Activated naive CD4-positive, alpha-beta T cell (primary cell): ENCODE measurements at places on chromosomes 3 and 15.

- DNase-seq = no peak
Observed at GRCh38 chr3:125072749-125073389, 17.1 kb upstream of the HEG1 start.

DNA sequence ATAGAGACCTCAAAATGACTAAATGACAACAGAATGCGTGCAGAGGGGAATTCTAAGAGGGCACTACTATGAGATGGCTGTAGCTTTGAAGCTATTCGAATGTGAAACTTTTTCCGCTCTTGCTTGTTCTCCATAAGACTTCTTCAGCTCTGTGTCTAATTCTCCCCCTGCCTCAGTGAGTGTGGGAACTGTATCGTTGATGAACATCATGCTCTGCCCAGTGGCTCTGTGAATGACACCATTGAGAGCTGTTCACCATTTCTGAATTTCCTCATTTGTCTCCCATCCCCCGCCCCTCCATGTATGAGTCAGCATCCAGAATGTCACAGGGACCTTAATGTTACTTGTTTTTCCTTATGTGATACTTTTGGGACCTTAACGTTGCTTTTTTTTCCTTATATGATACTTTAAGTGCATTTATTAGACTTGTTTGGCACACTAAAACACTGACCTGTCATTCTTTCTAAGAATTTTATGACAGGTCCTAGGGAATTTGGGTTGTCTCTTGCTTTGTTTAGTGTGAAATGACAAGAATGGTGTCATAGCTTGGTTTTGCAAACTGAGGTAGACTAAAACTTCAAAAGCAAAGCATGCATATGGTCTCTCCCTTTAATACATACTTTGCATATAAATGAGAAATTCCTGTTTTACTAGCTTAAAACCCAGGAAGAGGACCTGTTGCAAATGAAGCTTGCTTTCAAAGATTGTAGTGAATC, 99.6 kb downstream of the FNDC3B start:
- DNase-seq = no peak

DNA sequence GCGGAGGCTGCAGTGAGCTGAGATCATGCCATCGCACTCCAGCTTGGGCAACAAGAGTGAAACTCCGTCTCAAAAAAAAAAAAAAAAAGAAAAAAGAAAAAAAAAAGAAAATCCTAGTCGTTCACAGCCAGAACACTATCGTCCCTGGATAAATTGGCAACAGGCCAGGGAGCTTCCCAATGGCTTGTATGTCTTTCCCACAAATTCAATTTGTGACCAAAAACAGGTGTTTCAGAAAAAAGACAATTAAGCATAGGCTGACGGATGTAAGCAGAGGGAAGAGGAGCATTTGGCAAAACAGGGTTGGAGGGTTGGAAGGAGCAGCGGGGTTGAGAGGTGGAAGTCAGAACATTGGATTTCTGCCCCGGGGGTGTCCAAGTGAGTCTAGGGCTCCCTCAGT, 8.5 kb downstream of the EPB42 start:
- no peak for DNase-seq

DNA sequence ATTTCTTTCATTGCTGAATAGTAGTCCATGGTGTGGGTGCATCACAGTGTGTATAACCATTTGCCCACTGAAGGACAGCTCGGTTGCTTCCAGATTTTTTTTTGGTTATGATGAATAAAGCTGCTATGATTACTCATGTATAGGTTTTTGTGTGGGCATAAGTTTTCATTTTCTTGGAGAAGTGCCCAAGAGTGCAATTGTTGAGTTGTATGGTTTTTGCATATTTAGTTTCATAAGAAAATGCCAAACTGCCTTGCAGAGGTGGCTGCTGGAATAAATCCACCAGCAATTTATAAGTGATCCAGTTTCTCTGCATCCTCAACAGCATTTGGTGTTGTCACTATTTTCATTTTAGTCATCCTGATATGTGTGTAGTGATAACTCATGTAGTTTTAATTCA, 8.4 kb upstream of the SPESP1 start:
- DNase-seq = no peak

DNA sequence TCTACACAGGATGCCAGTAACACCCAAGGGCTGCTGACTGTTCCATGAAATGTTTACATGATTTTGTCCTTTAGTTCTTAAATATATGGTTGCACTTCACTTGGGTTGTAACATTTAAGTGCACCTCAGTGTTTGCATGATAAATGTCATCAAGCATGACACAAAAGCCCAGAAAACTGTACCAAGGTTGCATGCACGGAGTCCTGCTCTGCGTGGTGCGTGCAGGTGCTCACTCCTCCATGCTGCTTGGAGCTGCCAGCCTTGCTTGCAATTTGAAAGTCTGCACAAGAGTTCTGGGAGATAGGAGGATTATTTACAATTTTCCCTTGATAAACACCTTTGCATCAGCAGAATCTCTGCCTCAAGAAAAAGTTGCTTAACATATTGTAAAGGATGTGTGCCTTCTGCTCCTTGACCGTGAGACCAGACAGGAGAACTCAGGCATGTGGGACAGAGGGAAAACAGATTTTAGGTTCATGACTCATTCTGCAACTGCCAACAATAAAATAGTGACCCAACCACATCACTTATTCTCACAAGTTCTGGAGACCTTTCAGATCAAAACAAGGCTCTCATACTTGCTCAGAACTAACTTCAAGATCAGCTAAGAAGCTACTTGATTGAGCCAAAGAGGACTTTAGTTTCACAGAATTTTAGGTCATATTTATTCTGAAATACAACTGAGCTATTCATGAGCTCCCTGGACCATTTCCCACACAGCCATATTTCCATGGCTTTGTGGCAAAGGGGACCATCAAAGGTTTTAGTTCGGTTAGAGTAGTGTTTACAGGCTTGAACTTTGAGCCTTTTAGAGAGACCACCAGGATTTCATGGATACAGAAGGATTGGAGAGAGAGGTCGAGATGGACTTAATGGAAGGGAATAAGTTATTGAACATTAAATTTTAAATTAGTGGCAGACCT, 128.4 kb upstream of the ZBED2 start:
- no peak for DNase-seq

DNA sequence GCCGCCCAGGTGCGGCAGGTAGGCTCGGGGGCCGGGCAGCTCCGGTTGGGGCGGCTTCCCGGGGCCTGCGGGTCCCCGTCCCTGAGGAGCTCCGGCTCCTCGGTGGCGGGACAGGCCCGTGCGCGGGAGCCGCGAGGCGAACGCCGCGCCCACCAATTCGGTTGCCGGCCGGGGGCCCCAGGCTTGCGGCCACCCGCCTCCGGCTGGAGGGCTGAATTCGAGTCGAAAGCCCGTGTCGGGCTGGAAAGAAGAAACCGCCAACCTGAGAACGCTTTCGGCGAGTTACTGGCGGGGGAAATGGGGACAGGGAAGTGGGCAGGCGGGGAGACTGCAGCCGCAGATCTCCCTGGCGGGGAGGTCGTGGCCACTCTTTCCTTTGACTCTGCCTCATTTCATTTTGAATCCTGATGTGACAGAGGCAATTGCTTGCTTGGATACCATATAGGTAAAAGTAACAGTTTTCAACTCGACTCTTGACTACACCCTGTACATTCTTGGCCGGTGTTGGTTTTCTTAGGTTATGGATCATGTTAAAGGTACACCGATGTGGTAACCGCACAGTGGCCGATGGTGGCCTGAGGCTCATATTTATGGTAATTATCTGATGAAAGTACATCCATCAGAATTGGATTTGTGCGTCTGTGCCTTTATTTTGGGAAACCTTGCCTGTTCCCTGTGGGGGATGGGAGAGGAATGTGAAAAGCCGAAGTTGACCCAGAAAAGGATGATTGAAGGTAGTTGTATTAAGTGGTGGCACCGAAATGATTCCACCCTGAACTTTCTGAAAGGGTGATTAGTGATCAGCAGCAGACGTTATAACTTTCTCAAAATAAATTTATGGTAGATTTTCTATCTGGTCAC, 1.7 kb downstream of the B3GNT5 start:
- DNase-seq = no peak

- no peak for DNase-seq
Observed at GRCh38 chr15:88571852-88572259, 25.4 kb upstream of the DET1 start.

GRCh38 chr3:152710549-152710948, 124.4 kb upstream of the P2RY1 start:
- DNase-seq = no peak

GRCh38 chr3:59251869-59252268, 202.0 kb upstream of the CFAP20DC start:
- no peak for DNase-seq

- DNase-seq = no peak
Observed at GRCh38 chr15:100723315-100723801, 121.0 kb downstream of the ASB7 start.

GRCh38 chr15:94587113-94587512, 355.8 kb downstream of the MCTP2 start:
- no peak for DNase-seq

GRCh38 chr3:137282871-137283270, 325.1 kb downstream of the IL20RB start:
- no peak for DNase-seq

GRCh38 chr15:91049378-91050127, 27.2 kb upstream of the VPS33B start:
- DNase-seq = peak; percentile 19

- DNase-seq = no peak
Observed at GRCh38 chr3:188157971-188158370, 4.0 kb downstream of the LPP start.

DNA sequence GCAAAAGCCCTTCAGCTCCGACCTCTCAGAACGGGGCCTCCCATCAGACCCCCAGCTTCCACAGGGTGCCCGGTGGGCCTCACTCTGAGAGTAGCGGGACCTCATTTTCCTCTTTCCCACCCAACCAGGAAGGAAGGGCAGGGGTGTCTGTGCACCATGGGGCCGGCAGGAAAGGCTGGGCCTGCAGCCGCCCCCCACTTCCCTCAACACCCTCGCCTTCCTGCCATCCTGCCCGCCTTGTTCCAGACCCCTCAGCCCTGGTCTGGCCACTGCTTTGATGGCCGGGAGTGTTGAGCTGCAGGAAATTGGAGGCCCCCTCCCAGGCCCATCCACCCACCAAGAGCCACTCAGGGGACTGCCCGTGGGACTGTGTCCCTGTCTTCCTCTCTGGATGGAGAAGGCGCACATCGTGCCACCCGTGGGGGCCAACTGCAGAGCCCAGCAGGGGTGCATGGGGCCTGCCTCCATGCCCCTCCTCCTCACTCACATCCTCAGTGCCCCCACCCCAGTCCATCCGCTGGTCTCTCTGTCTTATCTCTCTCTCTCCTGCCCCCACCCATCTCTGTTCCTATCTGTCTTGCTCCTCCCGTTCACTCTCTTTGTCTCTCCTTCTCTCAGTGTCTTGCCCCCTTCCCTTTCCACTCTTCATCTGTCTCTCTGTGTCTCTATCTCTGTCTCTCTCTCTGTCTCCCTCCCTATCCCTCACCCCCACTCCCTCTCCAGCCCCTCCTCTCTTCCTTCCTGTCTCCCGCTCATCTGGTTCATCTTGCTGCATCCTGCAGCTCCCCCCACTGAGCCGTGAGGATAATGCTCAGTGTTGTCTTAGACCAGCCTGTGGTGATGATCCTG, 1.8 kb upstream of the PLXND1 start:
- DNase-seq = no peak

- no peak for DNase-seq
Observed at GRCh38 chr15:94387849-94388441, 156.6 kb downstream of the MCTP2 start.

GRCh38 chr3:27031476-27031875, 337.7 kb downstream of the NEK10 start:
- DNase-seq = no peak

GRCh38 chr3:115758076-115758763, 134.9 kb downstream of the GAP43 start:
- no peak for DNase-seq

GRCh38 chr3:157610876-157611535, 107.8 kb upstream of the VEPH1 start:
- DNase-seq = no peak

DNA sequence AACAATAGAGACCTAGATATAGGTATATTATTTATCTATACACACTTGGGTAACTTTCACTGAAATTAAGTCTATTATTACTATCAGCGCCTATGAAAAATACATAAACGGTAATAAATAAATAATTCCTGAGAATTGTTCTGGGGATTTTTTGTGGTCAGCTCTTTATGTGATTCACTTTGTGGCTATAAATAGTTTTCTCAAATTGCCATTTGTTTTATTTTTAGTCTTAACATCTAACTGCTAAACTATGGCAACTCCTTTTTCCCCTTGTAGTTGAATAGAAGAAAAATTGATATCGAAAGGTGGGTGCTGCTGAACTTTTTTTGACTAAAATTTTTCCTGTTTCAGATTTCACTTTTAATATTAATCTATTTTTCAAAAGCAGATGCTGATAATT, 189.0 kb downstream of the VGLL3 start:
- no peak for DNase-seq

GRCh38 chr15:63374686-63375520, 6.7 kb downstream of the CA12 start:
- no peak for DNase-seq

DNA sequence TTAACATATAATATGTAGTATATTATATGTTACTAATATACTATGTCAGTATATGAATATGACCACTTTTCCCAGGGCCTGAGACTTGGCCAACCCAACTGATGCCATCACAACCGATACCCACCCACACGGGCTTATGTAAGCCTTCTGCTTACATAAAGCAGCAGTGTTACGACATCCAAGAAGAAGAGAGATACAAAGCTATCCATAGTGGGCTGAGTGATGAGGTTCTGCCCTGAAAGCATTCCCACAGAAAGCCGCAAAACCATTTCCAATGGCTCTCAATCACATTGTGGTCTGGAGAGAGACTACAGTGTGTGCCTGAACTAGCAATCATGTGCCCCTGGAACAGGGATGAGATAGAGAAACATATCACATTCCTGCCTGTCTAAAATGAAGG, 177.9 kb downstream of the PLOD2 start:
- DNase-seq = no peak

DNA sequence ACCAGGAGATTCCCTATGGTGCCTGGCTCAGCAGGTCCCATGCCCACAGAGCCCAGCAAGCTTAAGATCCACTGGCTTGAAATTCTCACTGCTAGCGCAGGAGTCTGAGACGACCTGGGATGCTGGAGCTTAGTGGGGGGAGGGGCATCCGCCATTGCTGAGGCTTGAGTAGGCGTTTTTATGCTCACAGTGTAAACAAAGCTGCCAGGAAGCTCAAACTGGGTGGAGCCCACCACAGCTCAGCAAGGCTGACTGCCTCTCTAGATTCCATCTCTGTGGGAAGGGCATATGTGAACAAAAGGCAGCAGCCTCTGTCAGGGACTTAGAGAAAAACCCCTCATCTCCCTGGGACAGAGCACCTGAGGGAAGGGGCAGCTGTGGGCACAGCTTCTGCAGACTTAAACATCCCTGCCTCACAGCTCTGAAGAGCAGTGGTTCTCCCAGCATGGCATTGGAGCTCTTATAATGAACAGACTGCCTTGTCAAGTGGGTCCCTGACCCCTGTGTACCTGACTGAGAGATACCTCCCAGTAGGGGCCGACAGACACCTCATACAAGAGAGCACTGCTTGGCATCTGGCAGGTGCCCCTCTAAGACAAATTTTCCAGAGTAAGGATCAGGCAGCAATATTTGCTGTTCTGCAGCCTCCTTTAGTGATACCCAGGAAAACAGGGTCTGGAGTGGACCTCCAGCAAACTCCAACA, 231.5 kb upstream of the SETMAR start:
- no peak for DNase-seq
